ENCODE measurements at places on chromosomes 6 and 20.
A peak's percentile ranks its signal among the peaks of the same experiment; 100 is the strongest.

GRCh38 chr6:140208286-140208685, 833.8 kb upstream of the CITED2 start:
- no peak for DNase-seq

DNA sequence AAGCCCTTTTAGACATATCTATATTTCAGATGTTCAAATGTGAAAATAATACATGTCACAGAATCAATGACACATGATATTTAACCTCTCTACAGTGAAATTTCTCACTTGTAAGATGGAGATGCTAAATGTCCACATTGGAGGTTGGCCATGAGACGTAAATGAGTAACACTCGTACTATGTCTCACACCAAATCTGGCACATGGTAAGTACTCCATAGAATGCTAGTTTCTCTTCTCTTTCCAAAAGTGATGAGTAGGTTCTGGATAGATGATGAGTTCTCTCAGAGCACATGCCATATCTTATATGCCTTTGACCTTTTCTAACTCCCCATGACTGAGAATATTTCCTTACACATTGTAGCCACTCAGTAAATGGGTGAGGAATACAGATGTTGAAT, 17.7 kb downstream of the GFOD1 start:
- DNase-seq: no peak

GRCh38 chr6:43887340-43887858, 117.4 kb downstream of the VEGFA start:
- no peak for DNase-seq

DNA sequence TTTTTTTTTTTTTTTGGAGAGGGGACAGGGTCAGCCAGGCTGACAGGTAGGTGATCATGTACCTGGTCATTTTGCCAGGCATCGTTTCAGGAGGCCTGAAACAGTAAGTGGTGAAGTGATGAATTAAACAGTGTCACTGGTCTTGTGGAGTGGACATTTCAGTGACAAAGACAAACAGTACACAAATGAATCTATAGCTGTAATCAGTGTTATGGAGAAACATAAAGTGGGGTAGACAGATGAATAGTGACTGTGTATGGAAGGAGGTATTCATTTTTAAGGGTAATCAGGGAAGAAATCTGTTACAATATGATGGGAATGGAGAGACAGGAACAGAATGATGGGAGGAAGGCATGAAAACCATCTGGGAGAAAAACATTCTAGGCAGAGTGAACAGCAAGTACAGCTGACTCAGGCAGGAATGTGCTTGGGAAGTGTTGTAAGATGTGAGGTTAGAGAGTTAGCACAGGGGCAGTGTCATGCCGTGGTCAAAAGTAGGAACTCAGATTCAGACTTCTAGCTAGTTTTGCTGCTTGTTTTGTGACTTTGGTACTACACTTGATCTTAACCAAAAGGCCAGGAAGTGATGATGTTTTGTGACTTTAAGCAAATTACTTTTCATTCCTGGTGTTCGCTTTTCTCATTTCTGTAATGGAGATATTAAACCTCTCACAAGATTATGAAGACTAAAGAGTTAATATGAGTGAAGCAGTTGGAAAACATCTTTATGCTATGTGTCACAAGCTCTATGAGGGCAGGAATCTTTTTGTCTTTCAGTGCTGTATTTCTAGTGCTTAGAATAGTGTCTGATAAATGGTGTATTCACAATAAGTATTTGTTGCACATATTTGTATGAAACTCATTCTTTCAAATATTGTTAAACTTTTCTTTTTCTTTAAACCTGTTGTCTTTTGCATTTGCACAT, 43.4 kb downstream of the QKI start:
- no peak for DNase-seq

- DNase-seq: no peak
These were observed 82.4 kb downstream of the RNF217 start for GRCh38 chr6:125044667-125045066.

DNA sequence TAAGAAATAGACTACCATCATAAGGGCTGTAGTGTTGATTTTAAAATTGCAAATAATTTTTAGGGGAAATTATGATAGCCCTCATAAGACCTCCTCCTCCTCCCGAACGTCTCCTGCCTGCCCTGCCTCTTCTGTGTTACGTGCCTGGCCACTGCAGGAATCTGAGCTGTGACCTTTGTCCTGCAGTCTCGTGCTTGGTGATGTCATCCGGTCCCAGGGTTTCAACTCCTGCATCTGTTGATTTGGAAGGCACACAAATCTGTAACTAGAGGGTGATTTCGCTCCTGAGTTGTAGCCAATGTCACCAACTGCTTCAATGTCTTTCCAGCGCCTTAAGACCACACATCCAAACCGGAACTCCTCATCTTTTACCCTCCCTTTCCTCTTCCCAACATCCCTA, 163.2 kb downstream of the AIG1 start:
- DNase-seq: peak; percentile 10

- no peak for DNase-seq
These were observed 162.5 kb downstream of the KHDC1L start for GRCh38 chr6:73062837-73063236.

DNA sequence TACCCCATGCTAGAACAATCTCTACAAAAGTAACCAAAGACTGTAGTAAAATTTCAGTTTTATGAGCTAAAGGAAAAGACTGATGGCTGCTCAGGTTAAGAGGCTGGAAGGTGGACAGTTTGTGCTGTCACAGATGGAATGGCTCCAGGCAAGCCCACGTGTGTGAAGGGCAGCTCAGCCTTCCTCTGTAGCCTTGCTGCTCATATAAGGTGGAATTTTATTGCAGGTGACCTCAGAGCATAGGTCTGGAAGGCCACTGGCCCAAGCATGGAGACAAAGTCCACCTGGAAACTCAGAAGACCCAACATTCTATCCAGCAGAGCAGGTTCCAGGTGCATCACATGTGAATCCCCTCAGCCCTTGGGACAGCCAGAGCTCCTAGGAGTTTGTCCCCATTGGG, 53.6 kb downstream of the KAT14 start:
- peak; percentile 32 for DNase-seq

DNA sequence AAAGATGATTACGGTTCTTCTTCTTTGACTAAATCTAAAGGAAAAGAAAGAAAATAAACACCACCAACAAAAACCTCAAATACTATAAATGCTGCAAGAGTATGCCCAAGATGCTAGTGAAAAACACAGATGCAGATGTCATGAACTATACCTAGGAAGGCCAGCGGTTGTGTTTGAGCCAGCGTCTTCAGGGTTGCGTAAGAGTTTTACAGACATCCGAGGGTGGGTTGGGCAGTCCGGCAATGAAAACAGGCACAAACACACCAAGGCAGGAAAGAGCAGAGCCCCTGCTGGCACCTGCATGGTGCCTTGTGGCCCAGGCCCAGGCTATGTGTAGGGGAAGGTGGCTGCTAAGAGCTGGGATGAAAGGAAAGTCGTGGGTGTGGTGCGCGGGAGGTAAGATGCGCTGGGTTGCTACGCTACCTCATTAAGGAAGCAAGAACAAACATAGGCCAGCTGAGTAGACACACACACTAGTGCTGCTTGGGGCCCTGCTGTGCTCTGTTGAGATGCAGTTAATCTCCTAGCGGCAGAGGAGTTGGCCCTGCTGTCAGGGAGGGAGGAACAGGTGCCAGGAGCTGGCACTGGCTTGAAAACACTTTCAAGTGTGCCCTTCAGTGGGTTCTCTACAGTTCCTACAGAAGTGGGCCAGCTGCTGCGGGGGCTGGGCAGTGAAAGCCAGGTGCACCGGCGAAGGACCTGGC, 170.2 kb upstream of the PLN start:
- no peak for DNase-seq

- DNase-seq: no peak
These were observed 114.7 kb upstream of the BACH2 start for GRCh38 chr6:90411292-90411781.

DNA sequence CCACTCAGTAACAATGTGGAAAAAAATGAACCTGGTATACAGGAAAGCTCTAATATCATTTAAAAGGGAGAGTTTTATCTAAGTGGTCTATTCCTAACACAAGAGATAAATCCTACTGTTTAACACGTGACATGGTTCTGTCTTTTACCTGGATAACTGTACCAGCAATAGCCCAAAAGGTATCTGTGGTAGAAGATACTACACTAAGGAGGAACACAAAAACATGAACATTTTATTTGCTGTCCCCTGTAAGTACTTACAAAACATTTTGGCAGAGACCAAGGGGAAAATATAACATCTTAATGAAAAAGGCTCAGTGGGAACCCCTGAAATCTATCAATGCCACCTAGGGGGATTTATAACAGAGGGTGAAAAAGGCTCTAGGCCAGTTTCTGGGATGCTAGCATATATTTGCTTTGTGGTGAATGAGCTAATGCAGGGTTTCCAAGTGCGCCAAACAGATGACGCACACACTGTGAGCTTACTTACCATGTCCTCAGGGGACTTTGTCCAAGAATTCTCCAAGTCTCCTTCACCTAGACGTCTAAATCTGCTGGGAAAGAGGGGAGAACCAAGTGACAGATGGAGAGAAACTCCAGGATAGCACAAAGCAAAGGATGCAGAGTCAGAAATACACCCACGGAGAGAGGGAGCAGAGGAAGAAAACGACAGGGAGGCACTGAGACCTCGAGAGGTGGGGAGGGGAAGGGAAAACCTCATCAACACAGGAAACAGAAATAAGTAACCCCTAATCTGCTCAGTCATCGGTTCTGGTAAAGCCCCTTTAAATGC, 147.9 kb upstream of the PRND start:
- no peak for DNase-seq

GRCh38 chr6:128882991-128883611, at the start of gene LAMA2:
Gene LAMA2 (plus strand): TSS chr6:128883138. CDS start chr6:128883246, 108 bp downstream.
- DNase-seq: peak; percentile 67

- no peak for DNase-seq
These were observed 308.2 kb upstream of the PRND start for GRCh38 chr20:4413314-4414049.

DNA sequence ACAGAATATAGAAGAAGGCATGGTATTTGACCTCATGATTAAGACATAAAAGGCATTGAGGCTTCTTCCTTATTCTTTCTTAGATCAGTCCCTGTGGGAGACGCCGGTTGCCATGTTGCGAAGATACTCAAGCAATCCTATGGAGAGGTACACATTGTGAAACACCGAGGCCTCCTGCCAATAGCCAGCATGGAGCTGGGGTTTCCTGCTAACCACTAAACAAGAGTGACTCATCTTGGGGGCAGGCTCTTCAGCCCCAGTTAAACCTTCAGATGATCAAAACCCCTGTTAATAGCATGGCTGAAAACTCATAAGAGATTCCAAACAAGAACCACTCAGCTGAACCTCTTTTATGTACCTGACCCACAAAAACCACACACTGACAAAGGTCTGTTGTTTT, 478.8 kb downstream of the CD83 start:
- DNase-seq: no peak

GRCh38 chr6:68497927-68498326, 137.2 kb upstream of the ADGRB3 start:
- DNase-seq: no peak

DNA sequence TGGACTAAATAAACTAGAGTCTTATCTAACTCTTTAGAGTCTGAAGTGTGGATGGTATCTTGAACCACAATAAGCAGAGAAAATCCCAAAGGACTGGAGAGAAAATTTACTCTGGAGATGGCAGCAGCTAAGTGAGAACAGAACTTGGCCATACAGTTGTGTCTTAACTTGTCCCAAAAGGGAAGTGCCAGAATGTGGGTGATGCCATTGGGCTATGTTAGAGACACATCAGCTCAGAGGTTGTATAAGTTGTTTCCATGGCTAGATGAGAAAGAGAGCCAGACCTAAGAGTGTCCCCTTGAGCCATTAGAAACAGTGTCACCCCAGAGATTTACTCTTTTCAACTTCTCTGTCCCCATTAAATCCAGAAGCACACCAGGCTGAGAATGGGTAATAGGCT, 36.2 kb downstream of the FOXO3 start:
- DNase-seq: no peak

GRCh38 chr6:62075869-62076268, 210.2 kb downstream of the KHDRBS2 start:
- DNase-seq: no peak

GRCh38 chr6:63395381-63395780, 75.6 kb upstream of the LGSN start:
- DNase-seq: no peak

DNA sequence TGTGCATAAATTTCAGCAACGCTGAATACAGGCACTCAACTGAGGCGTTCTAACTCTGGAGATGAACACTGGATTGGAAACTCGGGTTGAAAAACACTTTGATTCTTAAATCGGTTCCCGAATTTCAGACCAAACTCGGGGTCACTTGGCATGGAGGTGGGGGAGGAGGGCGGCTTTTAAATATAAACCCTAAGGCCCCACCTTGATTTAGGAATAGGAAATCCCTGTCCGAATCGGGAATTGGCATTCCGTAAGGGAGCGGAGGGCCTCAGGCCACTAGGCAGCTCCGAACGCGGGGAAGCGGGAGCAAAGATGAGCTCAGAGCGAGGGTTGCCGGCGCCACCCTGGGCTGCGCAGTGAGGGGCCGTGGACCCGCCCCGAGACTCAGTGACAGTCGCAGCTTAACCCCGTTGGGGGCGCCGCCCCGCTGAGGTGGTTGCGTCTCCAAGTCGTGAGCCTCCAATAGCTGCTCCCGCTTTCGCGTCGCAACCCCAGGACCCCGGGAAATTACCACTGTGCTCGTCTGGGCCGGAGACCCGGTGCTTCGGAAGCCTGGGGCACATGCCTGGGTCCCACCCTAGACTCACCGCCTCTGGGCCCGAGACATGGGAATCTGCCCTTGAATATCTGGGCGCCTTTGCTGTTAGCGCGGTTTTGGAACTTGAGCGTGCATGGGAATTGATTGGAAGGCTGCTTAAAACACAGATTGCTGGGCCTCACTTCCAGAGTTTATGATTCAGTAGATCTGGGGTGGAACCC, 4.6 kb upstream of the SIM1 start:
- DNase-seq: no peak

GRCh38 chr6:41342241-41342640, 6.8 kb downstream of the NCR2 start:
- no peak for DNase-seq
